ENCODE measurements at places on chromosomes 11 and 22.

GRCh38 chr11:13440100-13440855 is 22.7 kb downstream of the BTBD10 start:
- no peak for DNase-seq

DNA sequence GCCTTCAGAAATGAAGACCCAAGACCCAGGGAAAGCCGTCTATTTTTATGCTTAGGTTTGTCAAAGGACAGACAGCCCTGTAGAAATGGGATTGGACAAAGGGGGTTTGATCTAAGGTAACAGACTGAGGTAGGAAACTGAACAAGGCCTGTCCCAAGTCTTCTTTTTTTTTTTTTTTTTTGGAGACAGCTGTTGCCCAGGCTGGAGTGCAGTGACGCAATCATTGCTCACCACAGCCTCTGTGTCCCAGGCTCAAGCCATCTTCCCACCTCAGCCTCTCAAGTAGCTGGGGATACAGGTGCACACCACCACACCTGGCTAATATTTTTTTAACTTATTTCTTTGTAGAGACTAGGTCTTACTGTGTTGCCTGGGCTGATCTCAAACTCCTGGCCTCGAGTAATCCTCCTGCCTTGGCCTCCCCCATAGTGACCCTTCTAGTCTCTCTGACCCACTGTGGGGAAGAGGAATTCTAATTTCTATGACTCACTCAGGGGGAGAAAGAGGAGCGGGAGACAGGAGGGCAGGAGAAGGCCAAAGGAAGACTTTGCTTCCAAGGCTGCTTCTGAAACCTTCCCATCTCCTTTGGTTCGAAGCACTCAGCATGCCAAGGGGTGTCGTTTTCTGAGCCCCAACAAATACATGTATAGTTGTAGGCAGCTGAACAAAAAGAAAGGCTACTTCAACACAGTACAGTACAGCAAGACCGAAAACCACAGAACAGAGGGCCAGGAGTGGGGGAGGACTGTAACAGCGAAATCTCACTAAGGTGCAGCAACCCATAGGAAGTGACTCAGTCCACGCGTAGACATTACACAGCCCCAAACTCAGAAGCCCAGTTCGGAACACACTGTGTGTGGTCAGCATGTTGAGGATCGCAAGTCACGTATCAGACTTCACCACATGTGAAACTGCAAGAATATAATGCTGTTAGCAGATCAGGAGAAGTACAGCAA is 872 bp downstream of the TMA7B start:
- DNase-seq, result no peak

GRCh38 chr11:26348776-26349175 is 16.8 kb downstream of the ANO3 start:
- no peak for DNase-seq

DNA sequence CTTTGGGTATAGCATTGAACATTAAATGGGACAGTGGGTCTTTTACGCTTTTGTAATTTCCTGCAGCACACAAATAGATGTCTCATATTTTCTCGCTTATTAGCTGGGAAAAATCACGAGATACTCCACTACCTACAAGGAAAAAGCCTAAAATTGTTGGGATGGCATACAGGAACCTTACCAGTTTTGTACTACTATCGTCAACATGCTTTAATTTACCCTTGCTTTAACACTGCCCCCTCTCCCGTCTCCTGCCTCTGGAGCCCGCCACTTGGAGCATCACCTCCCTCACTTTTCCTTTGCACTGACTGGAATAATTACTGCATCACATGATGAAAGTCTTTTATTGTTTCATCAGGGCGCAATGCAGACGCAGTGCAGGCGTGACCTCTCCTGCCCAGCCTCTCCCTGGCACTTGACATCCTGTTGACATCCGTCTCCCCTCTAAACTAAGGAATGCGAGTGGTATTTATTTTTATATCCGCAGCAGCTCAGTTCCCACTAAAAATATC is 1.0 kb upstream of the FNBP4 start:
- DNase-seq, result no peak

DNA sequence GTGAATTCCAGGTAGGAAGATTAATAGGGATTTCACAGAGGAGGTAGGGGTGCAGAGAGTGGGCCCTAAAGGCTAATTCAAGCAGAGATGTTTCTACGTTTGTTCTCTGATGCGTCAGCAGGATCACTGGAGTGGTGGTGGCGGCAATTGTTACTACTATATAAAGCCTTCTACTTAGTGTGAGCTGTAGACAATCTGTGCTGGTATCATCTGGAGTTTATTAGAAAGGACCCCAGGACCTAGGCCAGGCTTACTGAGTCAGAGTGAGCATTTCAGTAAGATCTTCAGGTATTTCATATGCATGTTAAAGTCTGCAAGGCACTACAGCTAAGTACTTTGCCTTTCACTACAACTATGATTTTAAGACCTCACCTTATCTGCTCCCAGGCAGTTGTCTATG is 59.5 kb downstream of the USP35 start:
- DNase-seq, result no peak

- DNase-seq, result no peak
Observed at GRCh38 chr11:26782220-26782965, 60.5 kb upstream of the SLC5A12 start.

GRCh38 chr11:134479206-134480135 is 67.4 kb upstream of the B3GAT1 start:
- no peak for DNase-seq

DNA sequence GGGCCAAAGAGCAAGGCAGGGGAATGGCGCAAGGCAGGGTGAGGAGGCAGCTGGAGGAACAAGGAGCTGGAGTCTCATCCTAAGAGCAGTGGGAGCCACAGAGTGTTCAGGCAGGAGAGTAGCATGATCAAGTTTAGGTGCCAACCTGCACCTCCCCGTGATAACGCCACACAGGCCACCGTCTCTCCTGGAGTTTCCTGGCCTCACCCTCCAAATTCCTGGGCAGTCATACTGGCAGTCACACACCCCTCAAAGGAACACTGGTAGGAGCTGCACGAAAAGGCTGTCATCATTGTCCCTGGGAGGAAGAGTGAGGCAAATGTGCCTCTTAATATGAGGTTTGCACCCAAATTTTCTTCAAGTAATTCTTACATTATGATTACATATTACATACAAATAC is 36.3 kb upstream of the RTL6 start:
- DNase-seq, result no peak

Data from stimulated activated CD4-positive, alpha-beta T cell treated with anti-CD3 and anti-CD28 coated beads, Interleukin-1b, Interleukin-23, amount 100 ng/mL, for 1 hour (primary cell).